ENCODE measurements at places on chromosomes 12 and 14.

DNA sequence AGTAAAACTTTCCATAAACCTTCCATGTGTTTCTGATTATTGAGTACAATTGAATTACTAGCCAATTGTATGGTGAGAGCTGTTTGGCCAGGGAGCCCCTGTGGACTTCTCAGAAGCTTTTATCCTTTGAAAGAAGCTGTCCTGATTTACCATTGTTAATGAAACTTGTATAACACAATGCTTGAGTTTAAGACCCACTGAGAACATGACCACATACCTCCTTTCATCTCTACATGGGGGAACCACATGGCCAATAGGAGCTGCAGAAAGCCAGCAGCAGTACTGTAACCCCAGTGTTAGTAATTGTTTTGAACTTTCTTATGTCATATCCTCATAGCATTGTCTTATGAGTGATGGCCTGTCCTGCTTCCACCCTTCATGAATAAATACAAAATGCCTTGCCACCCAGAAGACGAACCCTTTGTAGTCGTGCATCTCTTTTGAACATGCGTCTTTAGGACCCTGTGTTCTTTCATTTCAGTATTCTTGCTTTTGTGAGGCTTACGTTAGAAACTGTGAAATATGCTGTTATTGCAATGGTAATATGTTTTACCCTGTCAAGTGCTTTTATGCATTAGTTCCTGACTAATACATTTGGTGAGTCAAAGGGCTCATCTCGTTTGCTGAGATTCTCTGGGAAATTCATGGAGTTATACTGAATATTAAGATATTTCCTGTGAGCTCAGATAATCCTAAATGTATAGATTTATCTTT, 815.7 kb downstream of the NRXN3 start:
- no peaks in the 10 kb centered on the region for H3K36me3 ChIP-seq
- no peak overlapping the region for H3K27ac ChIP-seq
- no peaks in the 10 kb centered on the region for H3K27me3 ChIP-seq
- DNase-seq: no peak
- H3K4me1 ChIP-seq: no peaks in the 10 kb centered on the region

- no peak overlapping the region for H3K4me3 ChIP-seq
- no peaks in the 10 kb centered on the region for H3K4me1 ChIP-seq
- peaks cover 6% of the 10 kb centered on the region for H3K36me3 ChIP-seq
- H3K27me3 ChIP-seq: peaks cover 9% of the 10 kb centered on the region
- H3K27ac ChIP-seq: no peak overlapping the region
Observed at GRCh38 chr14:53017837-53018236, 67.0 kb upstream of the FERMT2 start.

- H3K4me3 ChIP-seq: no peak overlapping the region
- H3K36me3 ChIP-seq: no peaks in the 10 kb centered on the region
- H3K4me1 ChIP-seq: peaks cover 1% of the 10 kb centered on the region
- H3K27ac ChIP-seq: no peak overlapping the region
- no peak for DNase-seq
- peaks cover 13% of the 10 kb centered on the region for H3K27me3 ChIP-seq
Observed at GRCh38 chr12:62679608-62680007, 213.0 kb downstream of the MON2 start.

GRCh38 chr12:50477241-50477832, 27.4 kb upstream of the DIP2B start:
- H3K36me3 ChIP-seq: peaks cover 13% of the 10 kb centered on the region
- no peaks in the 10 kb centered on the region for H3K4me1 ChIP-seq
- H3K27ac ChIP-seq: no peak overlapping the region
- no peak overlapping the region for H3K4me3 ChIP-seq
- no peaks in the 10 kb centered on the region for H3K27me3 ChIP-seq

GRCh38 chr12:58530742-58531062, 389.6 kb downstream of the LRIG3 start:
- no peaks in the 10 kb centered on the region for H3K36me3 ChIP-seq
- H3K27ac ChIP-seq: no peak overlapping the region
- no peaks in the 10 kb centered on the region for H3K4me1 ChIP-seq

DNA sequence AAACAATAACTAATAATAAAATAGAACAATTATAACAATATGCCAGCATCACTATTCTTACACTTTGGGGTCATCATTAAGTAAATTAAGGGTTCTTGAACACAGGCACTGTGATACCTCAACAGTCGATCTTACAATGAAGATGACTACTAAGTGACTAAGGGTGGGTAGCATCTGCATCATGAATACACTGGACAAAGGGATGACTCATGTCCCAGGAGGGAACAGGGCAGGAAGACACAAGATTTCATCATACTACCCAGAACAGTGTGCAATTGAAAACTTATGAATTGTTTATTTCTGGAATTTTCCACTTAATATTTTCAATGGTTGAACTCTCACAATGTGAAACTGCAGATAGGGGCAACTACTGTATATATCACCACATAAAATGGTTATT, 19.7 kb downstream of the TSPAN19 start:
- no peaks in the 10 kb centered on the region for H3K4me1 ChIP-seq
- peaks cover 3% of the 10 kb centered on the region for H3K27me3 ChIP-seq
- no peaks in the 10 kb centered on the region for H3K36me3 ChIP-seq
- H3K4me3 ChIP-seq: no peak overlapping the region
- no peak overlapping the region for H3K27ac ChIP-seq

DNA sequence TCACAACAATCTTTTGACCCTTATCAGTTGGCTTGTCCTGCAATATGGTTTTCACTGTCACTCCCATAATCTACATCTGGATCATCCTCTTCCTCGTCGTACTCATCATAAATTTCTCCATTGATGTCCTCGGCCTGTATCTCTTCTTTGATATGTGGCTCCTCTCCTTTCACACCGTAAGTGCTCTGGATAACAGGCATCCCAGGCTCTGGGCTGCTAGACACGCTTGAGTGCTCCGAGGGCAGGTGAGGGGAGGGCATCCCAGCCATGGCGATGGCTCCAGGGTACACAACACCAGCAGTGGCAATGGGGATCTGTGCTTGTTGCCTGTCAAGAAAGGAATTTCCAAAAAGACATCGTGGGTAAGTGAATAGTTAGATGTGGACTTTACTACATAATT, 415.3 kb downstream of the SOX5 start:
- no peak for DNase-seq
- no peaks in the 10 kb centered on the region for H3K36me3 ChIP-seq

GRCh38 chr14:50060871-50061663, 55.3 kb downstream of the VCPKMT start:
- H3K27me3 ChIP-seq: no peaks in the 10 kb centered on the region
- H3K36me3 ChIP-seq: peaks cover 20% of the 10 kb centered on the region
- H3K4me1 ChIP-seq: peaks cover 76% of the 10 kb centered on the region

DNA sequence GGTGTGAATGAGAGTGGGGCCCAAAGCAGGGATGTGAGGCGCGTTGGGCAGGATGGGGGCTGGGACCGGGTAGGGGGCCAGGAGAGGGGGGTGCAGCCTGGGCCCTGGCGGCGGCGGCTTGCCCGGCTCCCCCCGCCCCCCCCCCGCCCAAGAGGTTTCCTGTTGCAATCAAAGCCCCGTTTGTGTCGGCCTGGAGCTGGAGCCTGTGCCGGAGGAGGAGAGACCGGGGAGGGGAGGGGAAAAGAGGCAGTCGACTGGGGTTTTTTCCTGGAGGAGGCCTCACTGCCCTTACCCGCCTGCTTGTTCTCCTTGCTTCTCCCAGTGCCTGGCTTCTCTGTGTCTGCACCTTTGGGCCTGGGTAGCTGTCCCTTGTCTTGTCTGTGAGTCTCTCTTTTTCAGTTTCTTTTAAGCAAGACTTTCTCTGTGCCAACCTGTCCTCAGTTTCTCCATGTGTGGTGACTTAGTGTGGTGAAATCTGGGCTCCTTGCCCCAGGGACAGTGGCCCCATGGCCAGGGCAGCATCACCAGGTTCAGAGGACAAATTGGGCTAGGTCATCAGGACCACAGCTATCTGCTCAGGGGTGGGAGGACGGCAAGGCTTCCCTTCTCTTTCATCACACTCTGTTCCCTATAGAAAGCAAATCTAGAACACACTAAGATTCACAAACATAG, 8.5 kb downstream of the RARG start:
- peaks cover 51% of the 10 kb centered on the region for H3K4me1 ChIP-seq
- peaks cover 12% of the 10 kb centered on the region for H3K36me3 ChIP-seq

- H3K36me3 ChIP-seq: peaks cover 11% of the 10 kb centered on the region
- H3K27me3 ChIP-seq: no peaks in the 10 kb centered on the region
- H3K4me3 ChIP-seq: no peak overlapping the region
Observed at GRCh38 chr14:52412426-52412825, 98.3 kb downstream of the PTGER2 start.

- no peaks in the 10 kb centered on the region for H3K27me3 ChIP-seq
- peaks cover 3% of the 10 kb centered on the region for H3K36me3 ChIP-seq
- peaks cover 13% of the 10 kb centered on the region for H3K4me1 ChIP-seq
- peak; percentile 89 for DNase-seq
- peak within 1 kb of the TSS; percentile 99 for H3K4me3 ChIP-seq
Observed at GRCh38 chr14:73949752-73950734, at the start of the genes COQ6 and FAM161B. Gene COQ6, plus strand, starts transcription at chr14:73950302. Its CDS starts 31 bp downstream, at chr14:73950333. Gene FAM161B, minus strand, starts transcription at chr14:73950094. Its CDS starts 68 bp downstream, at chr14:73950026.

- DNase-seq: no peak
- H3K4me3 ChIP-seq: no peak overlapping the region
- no peak overlapping the region for H3K27ac ChIP-seq
- H3K36me3 ChIP-seq: no peaks in the 10 kb centered on the region
- H3K4me1 ChIP-seq: no peaks in the 10 kb centered on the region
Observed at GRCh38 chr12:15472036-15472435, 149.7 kb downstream of the PTPRO start.

DNA sequence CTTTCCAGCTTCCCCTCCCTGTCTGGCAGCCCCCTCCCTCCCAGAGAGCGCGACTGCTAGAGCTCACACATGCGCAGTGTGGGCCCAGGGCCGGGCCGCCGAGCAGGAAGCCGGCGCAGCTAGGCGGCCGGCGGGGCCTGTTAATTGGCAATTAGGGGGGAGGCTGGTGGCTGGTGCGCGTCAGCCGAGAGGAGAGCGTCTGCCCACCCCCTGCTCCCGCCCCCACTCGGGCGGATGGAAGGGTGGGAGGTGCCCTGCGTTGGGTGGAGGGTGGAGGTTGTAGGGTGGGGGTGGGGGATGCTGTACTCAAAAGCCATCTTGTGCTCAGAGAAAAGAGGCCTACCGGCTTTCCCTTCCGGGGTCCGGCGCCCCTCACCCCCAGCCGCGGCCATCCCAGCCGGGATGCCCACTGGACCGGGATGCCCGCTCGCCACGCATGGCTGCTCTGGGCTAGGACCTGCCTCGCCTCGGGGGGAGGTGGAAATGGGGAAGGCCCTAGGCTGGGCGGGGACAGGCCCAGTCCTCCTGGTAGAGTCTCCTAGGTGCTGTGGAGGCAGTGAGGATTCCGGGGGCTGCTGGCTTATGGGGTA, 9.2 kb downstream of the HOXC8 start:
- peaks cover 81% of the 10 kb centered on the region for H3K27me3 ChIP-seq
- H3K27ac ChIP-seq: no peak overlapping the region
- DNase-seq: peak; percentile 83
- H3K36me3 ChIP-seq: no peaks in the 10 kb centered on the region
- H3K4me3 ChIP-seq: peak overlapping the region; percentile 88
- peaks cover 12% of the 10 kb centered on the region for H3K4me1 ChIP-seq

DNA sequence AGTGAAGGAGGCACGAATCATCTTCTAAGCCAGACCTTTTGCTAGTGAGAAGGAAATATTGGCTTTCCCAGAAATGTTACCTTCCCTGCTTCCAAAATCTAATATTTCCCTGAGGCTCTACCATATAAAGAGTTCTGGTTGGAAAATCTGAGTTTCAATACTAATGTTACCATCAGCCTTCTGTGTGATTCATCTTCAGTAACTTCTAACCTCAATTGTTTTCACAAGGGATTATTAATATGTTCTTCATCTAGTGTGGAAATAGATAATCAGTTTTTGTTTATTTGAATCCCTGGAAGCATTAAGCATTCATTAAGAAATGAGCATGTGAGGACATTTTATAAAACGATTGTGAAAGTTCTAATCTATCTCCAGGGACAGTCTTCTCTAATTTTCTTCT, 720.9 kb downstream of the AACS start:
- H3K27ac ChIP-seq: no peak overlapping the region
- H3K27me3 ChIP-seq: no peaks in the 10 kb centered on the region
- DNase-seq: no peak

DNA sequence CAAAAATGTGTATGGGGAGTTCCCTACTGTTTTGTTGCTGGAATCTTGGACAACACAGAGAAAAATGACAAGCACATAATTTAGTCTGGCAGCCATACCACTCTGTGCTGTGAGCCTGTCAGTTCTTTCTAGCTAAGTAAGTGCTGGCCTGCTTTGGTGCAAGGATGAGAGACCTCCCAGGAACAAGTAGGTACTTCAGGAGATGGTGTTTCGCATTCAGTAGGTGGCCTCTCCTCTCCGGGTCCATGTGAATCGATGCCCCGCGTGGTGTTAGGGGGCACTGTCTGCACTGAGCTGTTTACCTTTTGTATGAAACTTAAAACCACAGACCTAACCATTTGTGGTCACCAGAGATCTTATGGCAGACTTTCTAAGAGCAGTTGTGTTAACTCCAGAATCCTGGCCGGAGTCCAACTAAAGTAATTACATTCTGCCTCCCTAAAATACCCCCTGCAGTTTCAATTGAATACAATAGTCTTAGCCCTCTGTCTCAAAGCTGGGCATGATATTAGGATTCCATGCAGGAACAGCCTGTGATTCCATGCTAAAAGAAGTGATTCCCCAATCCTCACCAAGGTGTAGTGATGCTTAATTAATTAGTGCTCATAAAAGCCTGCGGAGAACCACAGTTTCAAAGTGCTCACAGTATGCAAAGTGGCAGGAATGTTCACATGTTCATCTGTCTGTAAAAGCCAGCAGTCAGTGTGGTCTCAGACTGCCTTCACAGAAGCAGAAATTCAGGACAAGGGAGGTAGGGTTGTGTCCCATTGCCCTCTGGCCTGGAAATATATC, 64.2 kb downstream of the LLPH start:
- H3K36me3 ChIP-seq: no peaks in the 10 kb centered on the region
- peaks cover 12% of the 10 kb centered on the region for H3K27me3 ChIP-seq
- H3K27ac ChIP-seq: no peak overlapping the region
- no peak overlapping the region for H3K4me3 ChIP-seq

DNA sequence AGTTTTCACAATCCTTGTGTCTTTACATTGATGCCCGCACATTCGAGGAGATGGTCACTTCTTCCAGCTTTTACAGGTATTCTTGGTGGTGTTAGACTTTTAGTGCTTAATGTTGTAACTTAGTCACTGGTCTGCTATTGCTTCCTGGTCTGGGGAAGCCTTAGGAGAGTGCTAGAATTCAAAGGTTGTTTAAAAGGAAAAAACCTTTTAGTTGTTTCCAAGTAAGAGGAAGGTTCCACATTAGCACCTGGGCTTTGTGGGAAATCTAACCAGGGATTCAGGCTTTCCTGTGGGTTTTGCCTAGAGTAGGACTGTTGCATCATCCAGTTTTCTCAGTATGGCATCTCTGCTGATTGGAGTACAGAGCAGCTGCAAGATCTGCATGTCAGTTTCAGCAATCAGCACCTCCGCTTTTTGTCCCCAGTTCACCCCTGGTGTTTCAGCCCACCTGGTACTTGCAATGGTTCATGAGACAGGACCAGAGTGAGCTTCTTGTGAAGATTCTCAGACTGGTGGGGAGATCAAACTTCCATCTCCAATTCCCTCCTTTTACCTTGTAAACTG, 44.0 kb upstream of the PLBD1 start:
- peaks cover 8% of the 10 kb centered on the region for H3K27me3 ChIP-seq
- DNase-seq: no peak
- H3K4me3 ChIP-seq: no peak overlapping the region
- H3K27ac ChIP-seq: no peak overlapping the region
- no peaks in the 10 kb centered on the region for H3K4me1 ChIP-seq

Measured in activated naive CD8-positive, alpha-beta T cell treated with anti-CD3 and anti-CD28 coated beads, Interleukin-2, amount 10 ng/mL, durations not matched to agents 7 days and 5 days (primary cell).